ENCODE measurements at places on chromosomes 7 and 10.

DNA sequence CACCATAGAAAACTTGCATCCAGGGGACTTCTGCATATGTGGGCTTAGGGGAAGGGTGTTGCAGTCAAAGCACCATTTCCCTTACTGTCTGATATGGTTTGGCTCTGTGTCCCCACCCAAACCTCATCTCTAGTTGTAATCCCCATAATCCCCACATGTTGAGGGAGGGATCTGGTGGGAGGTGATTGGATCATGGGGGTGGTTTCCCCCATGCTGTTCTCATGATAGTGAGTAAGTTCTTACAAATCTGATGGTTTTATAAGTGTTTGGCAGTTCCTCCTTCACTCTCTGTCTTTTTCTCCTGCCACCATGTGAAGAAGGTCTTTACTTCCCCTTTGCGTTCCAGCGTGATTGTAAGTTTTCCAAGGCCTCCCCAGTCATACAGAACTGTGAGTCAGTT lies 177.4 kb downstream of the ADK start:
- no peak for DNase-seq

DNA sequence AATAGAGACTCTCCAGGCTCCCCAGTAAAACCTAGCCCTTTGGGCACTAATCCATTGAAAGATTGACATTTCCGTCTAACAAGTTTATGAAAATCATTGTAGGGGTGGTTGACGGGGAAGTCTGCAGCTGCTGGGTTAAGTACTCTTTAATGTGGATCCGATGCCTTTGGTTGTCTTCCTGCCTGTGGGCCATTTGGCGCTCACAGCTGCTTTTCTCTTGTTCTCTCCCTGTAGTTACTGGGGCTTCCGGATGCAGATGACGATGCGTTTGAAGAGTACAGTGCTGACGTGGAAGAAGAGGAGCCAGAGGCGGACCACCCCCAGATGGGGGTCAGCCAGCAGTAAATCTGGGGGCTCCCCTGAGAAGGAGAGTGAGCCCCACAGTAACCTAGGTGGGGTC lies 22.4 kb downstream of the MTURN start:
- peak; percentile 32 for DNase-seq

- no peak for DNase-seq
Observed at GRCh38 chr10:62903828-62904227, 87.7 kb upstream of the EGR2 start.

DNA sequence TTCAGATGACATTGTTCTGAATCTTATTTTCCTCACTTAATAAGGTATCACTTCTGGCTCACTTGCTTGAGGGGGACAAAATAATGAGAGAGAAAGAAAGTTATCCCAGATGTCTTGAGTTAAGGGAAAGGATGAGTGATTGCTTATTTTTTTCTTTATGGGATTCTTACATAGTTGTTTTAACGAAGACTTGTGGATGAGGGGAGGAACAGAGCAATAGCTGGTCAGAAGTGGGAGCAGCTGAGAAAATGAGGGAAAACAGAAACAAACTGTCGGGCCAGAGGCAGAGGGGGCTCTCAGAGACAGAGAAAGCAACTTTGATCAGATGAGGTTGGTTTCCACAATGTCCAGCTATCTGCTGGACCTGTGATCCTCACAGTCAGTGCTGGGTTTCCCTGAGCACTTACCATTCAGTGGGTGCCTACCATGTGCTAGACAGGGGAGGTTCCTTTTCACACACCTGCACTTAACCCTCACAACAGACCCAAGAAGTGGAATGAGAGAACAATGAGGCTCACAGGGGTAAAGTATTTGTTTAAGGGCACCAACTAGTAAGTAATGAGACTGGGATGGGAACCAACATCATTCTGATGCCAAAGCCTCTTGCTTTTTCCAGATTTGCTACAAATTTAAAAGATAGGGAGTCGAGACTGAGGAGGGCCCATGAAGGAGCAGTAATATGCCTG lies 64.2 kb downstream of the BICC1 start:
- DNase-seq = no peak

- no peak for DNase-seq
Observed at GRCh38 chr7:111199643-111200042, 108.7 kb downstream of the LRRN3 start.

DNA sequence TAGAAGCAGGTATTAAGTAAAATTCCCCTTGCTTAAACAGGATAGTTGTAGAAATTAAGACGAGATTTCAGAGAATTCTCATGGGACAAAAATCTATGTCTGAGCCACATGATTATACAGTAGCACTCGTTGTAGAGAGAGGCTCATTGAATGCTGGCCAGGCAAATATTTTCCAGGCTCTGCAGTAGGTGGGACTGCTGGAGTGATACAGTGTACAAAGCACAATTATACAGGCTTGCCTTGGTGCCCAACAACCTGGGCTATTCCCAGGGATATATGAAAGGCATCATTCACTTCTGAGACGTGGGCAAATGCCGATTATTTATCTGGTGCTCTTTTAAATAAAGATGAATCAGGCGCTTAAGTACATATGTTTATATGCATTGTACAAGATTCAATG lies 380.6 kb downstream of the PHTF2 start:
- DNase-seq = no peak

GRCh38 chr10:116430288-116430687 lies 2.6 kb downstream of the PNLIPRP3 start:
- no peak for DNase-seq

GRCh38 chr10:58644311-58644710 lies 131.6 kb downstream of the BICC1 start:
- no peak for DNase-seq

- no peak for DNase-seq
Observed at GRCh38 chr7:49014870-49015269, 90.5 kb downstream of the CDC14C start.

DNA sequence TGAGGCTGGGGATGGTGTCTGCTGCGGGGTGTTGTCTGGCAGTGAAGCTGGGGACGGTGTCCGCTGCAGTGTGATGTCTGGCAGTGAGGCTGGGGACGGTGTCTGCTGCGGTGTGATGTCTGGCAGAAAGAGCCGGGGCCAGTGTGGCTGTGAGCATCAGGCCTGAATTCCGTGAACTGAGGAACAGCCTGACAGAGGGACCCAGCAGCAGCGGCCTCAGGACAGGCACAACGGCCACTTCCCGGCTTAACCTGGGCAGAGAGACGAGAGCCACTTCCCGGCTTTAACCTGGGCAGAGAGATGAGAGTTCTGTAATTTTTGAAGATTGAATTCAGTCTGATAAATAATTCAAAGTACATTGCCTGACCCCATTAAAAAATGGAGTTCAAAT lies 321.2 kb downstream of the PTPRN2 start:
- no peak for DNase-seq

- no peak for DNase-seq
Observed at GRCh38 chr7:111535142-111535870, 27.0 kb downstream of the IMMP2L start.

DNA sequence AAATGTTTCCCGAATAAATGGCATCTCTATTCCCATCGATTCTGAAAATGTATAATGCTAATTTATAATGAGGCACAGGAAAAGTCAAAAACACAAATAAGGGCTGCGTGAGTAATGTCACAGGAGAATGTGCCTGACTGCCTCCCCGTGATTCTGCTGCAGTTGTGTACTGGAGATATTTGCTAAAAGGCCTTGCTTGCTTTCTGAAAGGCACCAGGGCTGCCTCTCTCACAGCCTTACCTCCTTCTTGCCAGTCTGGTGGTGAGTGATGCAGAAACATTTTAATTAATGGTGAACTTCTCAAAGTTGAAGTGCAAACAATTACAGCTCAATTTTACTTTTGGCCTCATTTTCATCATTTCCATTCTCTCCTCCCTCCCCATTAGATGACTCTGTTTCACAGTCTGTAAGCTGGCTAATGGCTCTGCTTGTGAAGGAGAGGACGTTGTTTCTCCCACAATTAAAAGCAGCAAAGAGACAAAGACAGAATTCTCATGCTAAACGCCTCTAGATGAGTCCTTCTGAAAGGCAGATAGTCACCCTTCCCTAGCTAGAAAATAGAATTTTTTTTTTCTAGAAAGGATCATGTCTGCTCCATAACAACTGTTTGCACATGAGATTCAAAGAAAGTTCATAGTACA lies 377.6 kb downstream of the MDFIC start:
- DNase-seq = no peak

GRCh38 chr7:75723444-75723843 lies 15.3 kb downstream of the HIP1 start:
- no peak for DNase-seq

- DNase-seq = no peak
Observed at GRCh38 chr10:68001539-68001938, 73.5 kb downstream of the HERC4 start.

GRCh38 chr10:127346604-127347003 lies 150.2 kb upstream of the INSYN2A start:
- DNase-seq = peak; percentile 41

- peak; percentile 39 for DNase-seq
Observed at GRCh38 chr10:71285180-71285545, 33.9 kb upstream of the SLC29A3 start.

- DNase-seq = no peak
Observed at GRCh38 chr10:120593693-120594092, 136.7 kb downstream of the PLPP4 start.

- DNase-seq = no peak
Observed at GRCh38 chr10:77732213-77733003, 94.8 kb upstream of the KCNMA1 start.

GRCh38 chr7:119228482-119228881 lies 1004.0 kb downstream of the ANKRD7 start:
- no peak for DNase-seq

- DNase-seq = no peak
Observed at GRCh38 chr10:76302961-76303630, 871.7 kb downstream of the LRMDA start.

DNA sequence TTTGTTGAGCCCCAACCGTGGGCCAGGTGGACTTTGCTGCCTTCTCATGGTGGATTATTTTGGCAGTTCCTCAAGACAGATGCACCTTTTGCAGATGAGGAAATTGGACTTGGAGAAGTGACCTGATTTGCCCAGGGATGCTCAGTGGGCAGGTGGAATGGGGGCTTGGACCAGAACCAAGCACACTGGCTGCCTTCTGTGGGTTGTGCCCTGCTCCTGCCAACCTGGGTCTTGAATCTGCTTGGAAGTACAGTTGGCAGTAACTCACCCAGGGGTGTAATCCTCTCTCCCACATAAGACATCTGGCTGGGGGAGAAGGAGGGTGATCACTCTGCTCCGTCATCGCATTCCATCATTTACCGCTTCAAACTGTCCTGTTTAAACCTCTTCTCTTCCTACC lies 110.5 kb upstream of the GPR26 start:
- DNase-seq = no peak

DNA sequence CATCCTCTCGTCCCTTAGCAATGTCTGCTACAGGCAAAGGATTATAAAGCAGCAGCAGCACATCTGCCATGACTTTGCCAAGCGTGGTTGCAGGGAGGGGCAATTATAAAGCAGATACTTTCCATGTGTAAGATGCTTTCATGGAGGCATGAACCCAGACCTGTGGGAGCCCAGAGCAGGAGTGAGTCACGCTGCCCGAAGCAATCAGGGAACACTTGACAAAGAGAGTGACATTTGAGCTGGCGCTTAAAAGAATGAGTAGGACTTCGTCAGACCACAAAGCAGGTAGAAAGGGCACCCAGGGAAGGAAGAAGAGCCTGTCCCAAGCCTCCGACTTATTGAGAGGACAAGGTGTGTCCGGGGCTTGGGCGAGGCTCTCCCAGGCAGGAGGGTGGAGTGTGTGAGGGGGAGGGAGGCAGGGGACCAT lies 147.2 kb downstream of the MYOF start:
- peak; percentile 21 for DNase-seq

DNA sequence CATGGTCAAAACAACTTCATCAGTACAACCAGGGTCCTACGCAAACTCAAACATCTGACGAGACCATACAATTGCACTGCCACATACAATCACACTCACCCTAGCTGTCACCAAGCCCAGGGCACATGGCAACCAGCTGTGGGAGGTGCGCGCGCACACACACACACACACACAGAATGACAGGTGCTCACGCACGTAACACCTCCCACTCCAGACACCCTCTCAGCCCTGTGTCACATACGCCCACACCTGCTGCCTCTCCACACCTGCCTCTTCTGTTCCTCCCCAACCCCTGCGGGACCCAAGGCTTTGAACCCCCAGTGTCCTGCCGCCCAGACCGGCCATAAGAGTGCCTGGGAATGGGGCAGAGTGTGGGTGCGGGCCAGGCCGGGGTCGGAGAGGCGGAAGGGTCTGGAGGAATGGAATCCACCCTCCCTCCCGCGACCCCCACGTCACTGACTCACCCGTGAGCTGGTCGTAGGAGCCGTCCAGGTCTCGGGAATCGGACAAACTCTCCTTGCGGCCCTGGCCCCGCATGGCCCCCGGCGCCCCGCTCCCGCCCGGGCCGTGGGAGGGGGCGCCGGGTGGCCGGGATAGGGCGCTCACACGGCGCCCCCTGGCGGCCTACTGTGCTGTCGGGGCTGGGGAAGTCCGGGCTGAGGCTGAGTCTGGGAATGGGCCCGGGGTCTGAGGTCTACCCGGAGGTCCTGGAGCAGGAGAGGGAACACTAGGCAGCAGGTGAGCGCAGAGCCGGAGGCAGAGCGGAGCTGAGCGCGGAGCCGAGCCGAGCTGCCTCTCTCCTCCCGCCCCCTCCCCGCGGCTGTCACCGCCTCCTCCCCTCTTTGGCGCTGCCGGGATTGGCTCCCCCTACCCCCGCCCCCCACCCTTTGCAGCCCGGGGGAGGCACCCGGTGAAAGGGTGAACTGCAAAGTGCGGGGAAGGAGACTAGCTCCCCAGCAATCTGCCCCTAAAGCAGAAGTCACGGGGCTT lies at the start of gene KCNIP2:
Gene KCNIP2, minus strand, starts transcription at position 769 of the 990 bp plus-strand sequence. Its CDS starts 232 bp downstream, at position 537.
- peak; percentile 73 for DNase-seq

GRCh38 chr10:74026428-74027015 lies 28.6 kb downstream of the VCL start:
- no peak for DNase-seq

DNA sequence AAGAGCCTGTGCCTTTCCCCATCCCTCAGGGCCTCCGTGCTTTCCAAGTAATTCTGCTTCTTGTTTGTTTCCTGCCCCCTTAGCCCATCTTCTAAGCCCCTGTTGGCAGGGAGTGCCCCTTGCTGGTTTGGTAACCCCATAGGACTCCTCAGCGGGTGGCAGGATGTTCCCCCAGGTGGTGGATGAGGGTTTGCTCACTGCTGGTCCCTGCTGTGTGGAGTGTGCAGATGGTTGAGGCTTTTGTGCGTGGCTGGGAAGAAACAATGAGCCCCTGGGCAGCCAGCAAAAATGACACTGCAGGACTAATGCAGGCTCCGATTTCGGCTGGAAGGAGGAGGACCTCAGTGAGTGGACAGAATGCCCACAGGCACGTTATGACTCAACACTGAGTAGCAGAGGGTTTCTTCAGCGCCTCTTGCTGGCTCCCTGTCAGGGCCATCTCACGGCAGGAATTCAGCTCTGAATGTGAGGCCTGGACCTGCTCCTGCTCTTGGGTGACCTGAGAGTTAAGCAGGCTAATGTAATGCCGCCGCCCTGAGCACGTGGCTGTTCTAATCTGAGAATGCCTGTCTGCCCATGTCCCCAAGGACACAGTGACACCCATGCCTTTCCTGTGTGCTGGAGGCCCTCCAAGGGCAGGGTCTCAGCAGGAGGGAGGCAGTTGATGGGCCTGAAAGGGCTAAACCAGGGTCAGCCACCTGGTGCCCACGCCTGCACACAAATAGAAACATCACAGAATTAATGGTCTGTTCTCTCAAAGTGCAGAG lies 16.6 kb downstream of the BAG3 start:
- no peak for DNase-seq

- no peak for DNase-seq
Observed at GRCh38 chr7:47758546-47758945, 176.6 kb upstream of the TNS3 start.

- peak; percentile 48 for DNase-seq
Observed at GRCh38 chr7:8261711-8262695, at the start of gene ICA1. Gene ICA1 (minus strand): TSS chr7:8262167. CDS start chr7:8235926, 26,241 bp downstream.

Data from activated CD4-positive, alpha-beta memory T cell treated with anti-CD3 and anti-CD28 coated beads for 36 hours (primary cell).